A549 treated with GW870086 at 1 μM for 4 hours (cell line): ENCODE measurements at places on chromosomes 4 and X. TPM values are rescaled to one million over a fixed set of nuclear protein-coding genes. Genes with fewer than 3 reads are reported as not detected.

GYPE gene
- total RNA-seq, result not detected in 5 replicates

PLXNB3 gene
- 2.4 to 4.3 TPM (median 3.6 TPM) in 5 replicates for total RNA-seq

HSFX3 gene
- not detected in 5 replicates for total RNA-seq

TLL1 gene
- 0.14 to 0.51 TPM (median 0.21 TPM) in 5 replicates for total RNA-seq

NHSL2 gene
- 0.26 to 0.37 TPM (median 0.31 TPM) in 5 replicates for total RNA-seq

GLUD2 gene
- total RNA-seq, result 1.8 to 2.6 TPM (median 2.5 TPM) in 5 replicates

FAM156B gene
- 9.0 to 16.0 TPM (median 9.6 TPM) in 5 replicates for total RNA-seq

SLC9A6 gene
- 8.5 to 10.8 TPM (median 9.2 TPM) in 5 replicates for total RNA-seq

FAM47A gene
- total RNA-seq, result not detected in 5 replicates

MEPE gene
- total RNA-seq, result not detected in 5 replicates

SSX3 gene
- not detected in 5 replicates for total RNA-seq

CDK16 gene
- 90.7 to 114 TPM (median 107 TPM) in 5 replicates for total RNA-seq
